Stimulated activated CD4-positive, alpha-beta T cell treated with anti-CD3 and anti-CD28 coated beads, Interleukin-2, amount 100 ng/mL, for 4 hours (primary cell): ENCODE measurements at places on chromosomes 2 and 18.

- no peak for DNase-seq
Observed at GRCh38 chr2:216649574-216649973, 16.4 kb downstream of the IGFBP2 start.

DNA sequence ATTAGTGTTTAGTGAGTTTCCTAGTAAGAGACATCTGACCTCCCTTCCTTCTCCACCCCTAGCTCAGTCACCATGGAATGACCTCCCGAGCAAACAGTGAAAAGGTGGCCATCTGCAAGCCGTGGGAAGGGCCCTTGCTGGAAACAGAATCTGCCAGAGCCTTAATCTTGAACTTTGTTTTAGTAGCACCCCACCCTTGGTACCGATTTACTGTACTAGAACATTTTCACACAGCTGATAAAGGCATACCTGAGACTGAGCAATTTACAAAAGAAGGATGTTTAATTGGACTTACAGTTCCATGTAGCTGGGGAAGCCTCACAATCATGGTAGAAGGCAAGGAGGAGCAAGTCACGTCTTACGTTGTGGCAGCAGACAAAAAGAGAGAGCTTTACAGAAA lies 655.8 kb downstream of the TSN start:
- no peak for DNase-seq

DNA sequence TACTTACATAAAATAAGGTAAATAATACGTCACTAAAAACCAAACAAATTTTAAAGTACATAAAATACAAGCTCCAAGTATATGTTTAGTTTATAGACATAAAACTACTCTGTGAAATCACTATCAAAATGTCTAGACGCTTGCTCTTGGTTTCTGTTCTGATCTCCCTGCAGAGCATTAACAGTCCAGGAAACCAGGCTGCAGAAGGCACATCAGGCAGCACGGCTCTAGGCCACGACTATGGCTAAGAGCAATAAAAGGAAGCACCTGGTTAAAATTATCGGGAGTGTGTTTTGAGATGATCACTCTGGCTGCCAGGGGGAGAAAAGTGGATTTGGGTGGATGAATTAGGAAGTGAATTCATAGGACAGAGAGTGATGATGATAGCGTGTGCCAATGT lies 196.0 kb upstream of the SPHKAP start:
- DNase-seq, result no peak

GRCh38 chr2:99880148-99880963 lies 262.0 kb downstream of the AFF3 start:
- no peak for DNase-seq

GRCh38 chr2:44972771-44973535 lies 31.5 kb downstream of the SIX3 start:
- no peak for DNase-seq

DNA sequence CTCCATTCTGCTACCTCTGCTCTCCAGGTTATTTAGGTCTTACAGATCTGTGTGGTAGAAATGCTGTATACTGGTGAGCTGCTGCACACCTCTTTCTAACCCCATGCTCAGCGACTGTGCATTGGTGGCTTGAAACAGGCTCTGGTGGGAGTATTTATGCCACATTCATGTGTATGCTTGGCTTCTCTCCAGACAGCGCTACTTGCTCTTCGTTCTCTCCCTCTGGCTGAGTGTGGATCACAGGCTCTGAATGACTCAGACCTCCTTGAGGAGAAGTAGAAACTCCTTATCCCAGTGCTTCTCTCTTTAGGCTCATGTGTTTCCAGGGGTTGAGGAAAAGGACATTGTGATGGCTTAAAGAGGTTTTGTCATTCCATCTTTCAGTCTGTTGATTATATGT lies 54.9 kb downstream of the FHOD3 start:
- DNase-seq, result no peak

- DNase-seq, result no peak
Observed at GRCh38 chr2:73000808-73001570, 70.5 kb downstream of the SFXN5 start.

DNA sequence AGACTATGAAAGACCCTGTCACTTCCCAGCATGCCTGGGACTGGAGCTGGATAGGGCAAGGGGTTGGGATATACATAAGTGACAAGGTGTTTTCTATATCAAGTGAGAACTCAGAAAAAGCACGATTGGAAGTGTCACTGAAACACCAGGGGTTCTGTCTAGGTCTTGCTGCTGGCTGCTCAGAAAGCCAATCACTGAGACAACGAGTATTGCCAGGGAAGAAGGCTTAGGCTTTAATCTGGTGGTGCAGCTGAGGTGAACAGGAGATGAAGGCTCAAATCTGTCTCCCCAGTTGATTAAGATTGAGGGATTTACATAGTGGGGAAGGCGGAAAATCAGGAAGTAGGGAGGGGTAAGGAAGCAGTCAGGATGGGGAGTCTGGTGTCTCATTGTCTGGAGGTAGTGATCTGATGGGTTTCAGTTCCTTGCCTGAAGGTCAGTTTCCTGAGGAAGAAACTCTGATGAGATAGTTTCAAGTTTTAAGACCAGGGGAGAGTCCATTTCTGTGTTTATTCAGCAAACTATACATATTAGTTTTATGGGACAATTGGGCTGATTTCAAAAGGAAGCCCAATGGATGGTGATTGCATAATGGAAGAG lies 3.5 kb upstream of the C2orf74 start:
- DNase-seq, result no peak

DNA sequence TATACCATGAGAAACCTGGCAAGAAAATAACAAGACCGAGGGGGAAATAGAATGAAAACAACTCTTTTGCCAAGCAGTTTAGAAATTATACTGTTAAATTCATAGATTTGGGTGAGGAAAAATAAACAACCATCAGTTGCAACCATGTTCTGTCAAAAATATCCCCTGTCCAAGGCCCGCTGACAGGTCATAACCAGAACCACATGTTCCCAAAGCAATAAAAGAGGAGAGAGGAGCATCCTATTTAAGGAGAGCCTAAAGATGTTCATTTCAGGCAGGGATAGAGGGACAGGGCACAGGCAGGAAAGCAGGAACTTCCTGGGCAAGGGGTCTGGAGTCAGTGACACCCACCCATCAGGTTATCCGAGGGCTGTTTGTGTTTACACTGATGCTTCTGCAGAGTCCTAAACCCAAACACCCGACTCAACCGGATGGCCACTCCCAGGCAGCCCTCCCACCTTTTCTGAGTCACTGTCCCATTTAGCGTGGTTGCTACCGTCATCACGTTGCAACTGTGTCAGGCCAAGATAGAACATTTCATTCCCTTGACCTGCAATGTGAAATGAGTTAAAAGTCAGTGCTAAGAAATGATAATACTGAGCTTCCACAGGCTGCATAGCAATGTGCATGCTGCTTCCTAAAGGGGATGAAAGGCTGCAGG lies 468.3 kb upstream of the RAB12 start:
- DNase-seq, result no peak

DNA sequence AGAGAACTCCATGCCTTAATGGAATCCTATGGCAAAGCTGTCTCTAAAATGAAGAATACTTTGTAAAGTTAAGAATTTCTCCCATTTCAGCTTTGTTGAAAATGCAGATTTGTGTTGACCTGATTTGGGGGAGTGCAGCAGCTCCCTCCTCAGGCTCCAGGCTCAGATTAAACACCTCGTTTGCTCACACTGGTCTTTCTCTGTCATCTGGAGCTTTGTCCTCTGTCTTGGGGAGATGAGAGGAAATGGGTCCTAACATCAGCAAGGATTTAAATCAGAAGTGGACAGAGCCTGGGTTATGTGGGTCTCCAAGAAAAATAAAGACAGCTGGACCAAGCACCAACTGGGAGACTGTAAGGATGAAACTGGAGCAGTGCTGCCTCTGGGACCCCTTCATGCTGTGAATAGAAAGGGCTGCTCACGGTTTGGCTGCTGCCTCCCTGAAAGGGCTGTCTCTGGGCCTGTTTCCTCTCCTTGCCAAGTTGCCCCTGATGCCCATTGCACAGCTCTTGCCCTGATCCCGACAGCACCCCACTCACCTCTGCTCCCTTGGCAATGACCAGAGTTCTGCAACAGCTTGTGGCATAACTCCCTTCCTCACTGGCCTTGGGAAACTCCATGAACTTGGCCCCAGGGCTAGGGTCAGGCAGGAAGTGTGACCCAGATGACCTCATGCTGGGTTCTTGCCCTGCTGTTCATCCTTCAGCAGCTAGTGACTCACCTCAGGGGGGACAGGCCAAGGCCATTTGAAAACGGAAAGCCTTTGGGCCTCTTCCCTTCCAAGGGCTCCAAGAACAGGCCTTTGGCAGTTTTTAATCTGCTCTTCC lies 197.2 kb downstream of the CYP26B1 start:
- DNase-seq, result no peak

GRCh38 chr2:2850218-2850755 lies 519.2 kb upstream of the MYT1L start:
- no peak for DNase-seq

DNA sequence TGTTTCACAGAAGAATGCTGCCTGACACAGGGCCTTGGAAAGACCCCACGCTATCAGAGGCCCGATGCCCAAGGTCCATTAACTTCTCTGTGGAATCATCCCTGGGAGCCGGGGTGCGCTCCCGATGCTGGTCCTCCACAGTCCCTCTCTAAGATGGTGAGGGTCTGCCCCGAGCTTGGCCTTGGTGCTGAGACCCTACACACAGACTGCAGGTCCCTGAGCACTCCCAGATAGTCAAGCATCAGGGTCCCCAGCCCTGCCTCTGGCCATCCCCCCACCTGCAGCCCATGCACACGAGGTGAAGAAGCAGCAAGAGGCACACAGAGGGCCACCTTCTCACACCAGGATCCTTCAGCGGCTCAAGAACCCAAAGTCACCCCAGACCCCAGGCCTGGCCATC lies 263.3 kb downstream of the MYCN start:
- DNase-seq, result no peak

DNA sequence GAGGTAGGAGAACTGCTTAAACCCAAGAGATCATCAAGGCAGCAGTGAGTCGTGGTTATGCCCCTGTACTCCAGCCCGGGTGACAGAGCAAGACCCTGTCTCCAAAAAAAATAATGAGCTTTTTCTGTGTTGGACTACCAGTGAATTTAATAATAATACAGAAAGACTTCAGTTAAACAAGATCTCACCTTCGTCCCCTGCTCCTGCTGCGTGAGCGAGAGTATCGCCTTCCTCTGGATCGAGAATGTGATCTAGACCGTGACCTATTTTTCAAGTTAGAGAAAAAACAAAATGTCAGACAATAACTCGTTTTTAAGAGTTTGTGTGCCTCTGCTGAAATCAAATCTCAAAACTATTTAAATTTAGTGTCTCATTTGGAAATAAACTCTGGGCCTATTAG lies 2.8 kb downstream of the SRSF7 start:
- no peak for DNase-seq

DNA sequence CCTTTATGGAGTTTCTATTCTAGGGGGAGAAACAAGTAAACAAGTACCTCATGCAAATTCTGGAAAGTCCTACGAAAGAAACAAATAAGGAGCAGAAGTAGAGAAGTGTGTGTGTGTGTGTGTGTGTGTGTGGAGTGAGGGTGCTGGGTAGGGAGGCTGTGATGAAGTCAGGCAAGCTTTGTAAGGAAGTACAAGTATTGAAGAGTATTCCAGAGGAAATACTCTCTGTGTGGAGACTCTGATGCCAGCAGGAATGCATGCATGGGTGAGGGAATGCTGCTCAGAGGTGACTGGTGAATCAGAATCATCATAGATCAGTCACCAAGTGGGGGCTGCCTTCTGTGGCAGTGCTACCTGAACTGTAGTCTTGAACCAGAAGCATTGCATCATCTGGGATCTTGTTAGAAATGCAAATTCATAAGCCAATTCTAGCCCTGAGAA lies 34.5 kb downstream of the SLC4A3 start:
- DNase-seq, result no peak

- DNase-seq, result no peak
Observed at GRCh38 chr2:224958462-224958857, 83.8 kb downstream of the DOCK10 start.

GRCh38 chr18:21798126-21798525 lies 57.5 kb downstream of the MIB1 start:
- DNase-seq, result no peak

DNA sequence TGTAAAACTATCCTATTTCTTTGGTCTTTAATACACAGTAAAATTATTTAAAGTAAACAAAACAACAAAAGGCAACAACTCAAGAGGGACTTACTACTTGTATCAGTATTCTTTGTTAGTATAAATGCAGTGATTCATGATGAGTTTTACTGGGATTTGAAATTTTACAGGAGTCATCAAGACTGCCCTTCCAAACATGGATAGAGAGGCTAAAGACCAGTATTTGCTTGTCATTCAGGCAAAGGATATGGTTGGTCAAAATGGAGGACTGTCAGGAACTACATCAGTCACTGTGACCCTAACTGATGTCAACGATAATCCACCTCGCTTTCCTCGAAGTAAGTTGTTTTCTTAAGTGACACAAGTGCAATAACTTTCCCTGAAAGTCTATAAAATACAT lies 71.1 kb downstream of the CDH7 start:
- DNase-seq, result no peak

- no peak for DNase-seq
Observed at GRCh38 chr2:170404846-170405245, 226.9 kb downstream of the MYO3B start.

GRCh38 chr2:47221039-47221438 lies 65.9 kb upstream of the STPG4 start:
- DNase-seq, result no peak

DNA sequence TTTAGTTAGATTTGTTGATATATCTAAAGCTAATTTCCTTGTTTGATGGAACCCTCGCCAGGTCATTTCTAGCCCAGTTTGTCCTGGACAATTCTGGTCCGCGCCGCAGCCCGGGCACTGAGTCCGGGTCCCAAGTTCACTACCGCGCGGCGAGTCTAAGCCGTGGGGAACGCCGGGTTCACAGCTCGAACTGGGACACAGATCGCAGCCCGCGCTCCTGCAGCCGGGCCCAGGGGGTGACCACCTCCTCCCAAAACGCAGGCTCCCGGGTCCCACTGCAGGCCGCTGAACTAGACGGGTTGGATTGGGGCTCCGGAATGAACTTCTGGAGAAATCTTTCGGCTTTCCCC lies 681 bp downstream of the ACADL start:
- DNase-seq, result no peak

GRCh38 chr2:159144776-159145614 lies 141.5 kb downstream of the WDSUB1 start:
- DNase-seq, result no peak

DNA sequence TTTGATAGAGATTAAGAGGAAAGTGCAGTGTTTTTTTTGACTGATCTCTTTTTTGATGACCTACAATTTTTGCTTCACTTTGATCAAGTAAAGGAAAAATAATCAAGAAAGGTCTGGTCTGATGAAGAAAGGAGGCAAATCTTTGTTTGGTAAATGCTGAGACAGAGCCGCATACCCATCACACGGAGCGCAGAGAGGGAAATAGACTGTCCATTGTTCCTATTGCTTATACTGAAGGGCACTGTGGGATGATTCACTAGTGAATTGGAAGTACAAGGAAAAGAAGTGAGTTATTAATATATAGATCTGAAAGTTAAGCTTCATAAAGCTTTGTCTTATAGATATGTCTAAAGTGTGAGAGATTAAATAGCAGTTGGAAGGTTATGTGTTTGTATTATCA lies 455.1 kb downstream of the PLCL1 start:
- DNase-seq, result no peak

DNA sequence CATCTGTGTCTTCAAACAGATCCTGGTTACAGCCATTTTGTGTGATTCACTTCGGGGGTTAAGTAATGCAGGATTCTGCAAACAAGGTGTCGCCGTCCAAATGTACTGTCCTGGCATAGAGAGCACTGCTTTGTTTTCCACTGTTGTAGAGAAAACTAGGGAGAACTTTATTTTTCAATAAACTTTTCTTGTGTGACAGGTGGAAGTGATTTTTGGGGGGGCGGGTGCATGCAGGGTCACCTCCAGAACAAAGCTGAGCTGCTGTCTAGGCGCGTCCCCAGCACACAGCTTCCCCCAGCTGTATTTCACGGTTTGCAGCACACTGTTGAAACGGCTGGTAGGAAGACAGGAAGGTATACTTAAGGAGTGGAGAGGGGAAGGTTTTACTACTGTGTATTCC lies 200.6 kb downstream of the MGAT5 start:
- DNase-seq, result no peak
